ENCODE measurements at places on chromosomes 3 and 15.

GRCh38 chr15:86328658-86329057, 249.0 kb downstream of the AGBL1 start:
- no peaks in the 10 kb centered on the region for H3K27me3 ChIP-seq
- H3K4me3 ChIP-seq: no peak overlapping the region
- DNase-seq: no peak

DNA sequence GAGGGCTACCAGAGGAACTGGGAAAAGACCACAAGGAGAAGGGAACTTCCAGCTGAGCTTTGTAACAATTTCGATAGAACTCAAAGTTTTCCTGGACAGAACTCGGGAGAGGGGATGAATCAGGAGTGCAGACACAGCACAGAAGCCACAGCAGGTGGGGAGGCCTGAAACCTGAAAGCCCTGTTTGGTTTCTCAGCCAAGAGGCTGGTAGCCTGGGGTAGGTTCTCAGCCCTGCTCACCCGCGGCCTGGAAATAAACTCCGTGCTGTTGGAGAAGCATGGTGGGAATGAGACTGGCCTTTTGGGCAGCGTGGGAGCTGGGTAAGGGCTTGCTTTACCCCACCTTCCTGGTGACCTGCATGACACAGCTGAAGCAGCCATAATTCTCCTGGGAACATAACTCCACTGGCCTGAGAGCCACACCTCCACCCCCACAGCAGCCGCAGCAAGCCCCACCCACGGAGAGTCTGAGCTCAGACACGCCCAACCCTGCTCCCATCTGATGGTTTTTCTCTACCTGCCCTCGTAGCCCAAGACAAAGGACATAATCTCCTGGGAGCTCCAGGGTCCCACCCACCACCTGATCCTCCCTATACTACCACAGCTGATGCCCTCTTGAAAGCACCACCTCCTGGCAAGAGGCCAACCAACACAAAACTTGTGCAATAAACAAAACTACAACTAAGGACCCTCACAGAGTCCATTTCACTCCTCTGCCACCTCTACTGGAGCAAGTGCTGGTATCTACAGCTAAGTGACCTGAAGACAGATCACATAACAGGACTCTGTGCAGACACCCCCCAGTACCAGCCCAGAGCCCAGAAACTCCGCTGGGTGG, 52.5 kb upstream of the CHRM5 start:
- no peaks in the 10 kb centered on the region for H3K4me1 ChIP-seq
- no peak overlapping the region for H3K4me3 ChIP-seq
- H3K27ac ChIP-seq: no peak overlapping the region
- no peak for DNase-seq
- H3K36me3 ChIP-seq: no peaks in the 10 kb centered on the region

- no peaks in the 10 kb centered on the region for H3K4me1 ChIP-seq
- H3K36me3 ChIP-seq: no peaks in the 10 kb centered on the region
- no peak for DNase-seq
- H3K4me3 ChIP-seq: no peak overlapping the region
Observed at GRCh38 chr15:77915261-77915960, 162.1 kb downstream of the TBC1D2B start.

DNA sequence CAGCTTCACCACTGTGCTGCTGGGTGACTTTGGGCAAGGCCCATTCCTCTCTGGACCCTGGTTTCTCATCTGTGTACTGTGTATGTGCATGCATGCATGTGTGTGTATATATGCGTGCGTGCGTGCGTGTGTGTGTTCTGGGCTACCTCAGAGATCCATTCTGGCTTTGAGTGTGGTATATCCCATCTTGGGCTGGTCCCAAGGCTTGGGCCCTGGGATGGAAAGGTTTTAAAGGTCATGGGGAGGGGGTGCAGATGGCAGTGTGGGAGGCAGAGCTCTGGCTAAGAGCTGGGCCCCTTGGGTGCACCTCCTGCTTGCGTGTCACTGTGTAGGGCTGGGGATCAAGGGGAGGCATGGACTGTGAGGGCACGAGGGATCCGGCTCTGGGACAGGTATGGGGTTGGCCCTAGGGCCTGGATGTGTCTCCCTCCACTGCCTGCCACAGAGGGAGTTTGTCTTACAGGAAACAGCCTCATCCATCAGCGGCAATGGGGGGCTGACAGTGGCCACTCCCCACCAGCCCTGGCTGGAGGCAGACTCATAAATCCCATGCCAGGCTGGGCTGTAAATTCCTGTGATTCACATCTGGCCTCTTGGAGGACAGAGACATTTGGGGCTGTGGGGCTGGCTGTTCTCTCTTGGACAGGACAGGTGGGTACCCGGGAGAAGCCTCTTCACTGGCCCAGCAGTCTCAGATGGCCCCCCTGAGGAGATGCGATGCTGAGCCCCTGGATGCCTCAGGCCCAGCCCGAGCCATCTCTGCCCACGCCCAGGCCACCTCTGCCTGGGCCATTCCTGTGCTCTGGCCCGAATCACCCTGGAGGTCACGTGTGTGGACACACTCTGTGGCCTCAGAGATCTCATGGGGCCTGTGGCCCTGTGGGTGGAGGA, 21.4 kb upstream of the CSPG4 start:
- no peak overlapping the region for H3K4me3 ChIP-seq
- H3K4me1 ChIP-seq: peaks cover 19% of the 10 kb centered on the region
- H3K27ac ChIP-seq: no peak overlapping the region
- H3K27me3 ChIP-seq: no peaks in the 10 kb centered on the region
- DNase-seq: no peak

- H3K27ac ChIP-seq: no peak overlapping the region
- no peaks in the 10 kb centered on the region for H3K27me3 ChIP-seq
- H3K4me1 ChIP-seq: no peaks in the 10 kb centered on the region
- H3K36me3 ChIP-seq: no peaks in the 10 kb centered on the region
- no peak for DNase-seq
- H3K4me3 ChIP-seq: no peak overlapping the region
Observed at GRCh38 chr3:178631950-178632349, 95.7 kb downstream of the KCNMB2 start.

- H3K27ac ChIP-seq: no peak overlapping the region
- DNase-seq: no peak
- no peaks in the 10 kb centered on the region for H3K27me3 ChIP-seq
- H3K36me3 ChIP-seq: no peaks in the 10 kb centered on the region
Observed at GRCh38 chr3:31813197-31813596, 167.9 kb downstream of the OSBPL10 start.

- H3K27ac ChIP-seq: no peak overlapping the region
- no peaks in the 10 kb centered on the region for H3K4me1 ChIP-seq
- H3K27me3 ChIP-seq: no peaks in the 10 kb centered on the region
- H3K36me3 ChIP-seq: no peaks in the 10 kb centered on the region
- no peak overlapping the region for H3K4me3 ChIP-seq
Observed at GRCh38 chr15:88403351-88403791, 63.8 kb downstream of the MRPL46 start.

DNA sequence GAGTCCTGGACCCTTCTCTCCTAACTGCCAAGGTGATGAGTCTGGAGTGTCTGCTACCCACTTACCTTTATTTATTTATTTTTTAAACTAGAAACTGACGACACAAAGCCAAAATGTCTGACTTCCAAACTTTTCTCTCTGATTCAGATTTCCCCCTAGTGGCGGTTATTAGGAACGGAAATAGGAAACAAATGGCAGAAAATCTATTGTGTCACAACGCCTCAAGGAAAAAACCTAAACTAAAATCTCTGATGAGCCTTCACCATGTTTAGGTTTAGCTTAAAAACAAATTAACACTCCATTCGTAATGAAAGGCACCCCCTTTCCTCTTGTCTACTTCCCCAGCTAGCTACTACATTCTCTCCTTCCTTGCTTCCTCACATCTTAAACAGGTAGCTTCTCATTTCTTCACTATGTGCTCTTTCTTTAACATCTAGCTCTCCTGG, 94.0 kb upstream of the MEX3B start:
- H3K4me1 ChIP-seq: no peaks in the 10 kb centered on the region
- no peaks in the 10 kb centered on the region for H3K27me3 ChIP-seq
- peaks cover 7% of the 10 kb centered on the region for H3K36me3 ChIP-seq
- DNase-seq: no peak

GRCh38 chr15:48572823-48573222, 72.7 kb downstream of the FBN1 start:
- no peaks in the 10 kb centered on the region for H3K27me3 ChIP-seq
- peaks cover 7% of the 10 kb centered on the region for H3K4me1 ChIP-seq
- no peak for DNase-seq
- H3K36me3 ChIP-seq: peaks cover 3% of the 10 kb centered on the region
- no peak overlapping the region for H3K4me3 ChIP-seq

- H3K27me3 ChIP-seq: no peaks in the 10 kb centered on the region
- no peak overlapping the region for H3K4me3 ChIP-seq
- H3K36me3 ChIP-seq: no peaks in the 10 kb centered on the region
- H3K4me1 ChIP-seq: peaks cover 8% of the 10 kb centered on the region
- no peak for DNase-seq
Observed at GRCh38 chr3:26625187-26625586, 2.6 kb downstream of the LRRC3B start.

- no peak for DNase-seq
- no peaks in the 10 kb centered on the region for H3K27me3 ChIP-seq
- H3K36me3 ChIP-seq: peaks cover 6% of the 10 kb centered on the region
- no peak overlapping the region for H3K4me3 ChIP-seq
Observed at GRCh38 chr15:68411343-68411675, 20.7 kb downstream of the ITGA11 start.

GRCh38 chr15:75887178-75887577, 16.5 kb upstream of the FBXO22 start:
- no peaks in the 10 kb centered on the region for H3K27me3 ChIP-seq
- DNase-seq: no peak
- H3K4me1 ChIP-seq: peaks cover 4% of the 10 kb centered on the region
- H3K4me3 ChIP-seq: no peak overlapping the region
- peaks cover 4% of the 10 kb centered on the region for H3K36me3 ChIP-seq

- no peaks in the 10 kb centered on the region for H3K27me3 ChIP-seq
- no peak overlapping the region for H3K4me3 ChIP-seq
- no peak overlapping the region for H3K27ac ChIP-seq
- H3K36me3 ChIP-seq: no peaks in the 10 kb centered on the region
- peaks cover 12% of the 10 kb centered on the region for H3K4me1 ChIP-seq
Observed at GRCh38 chr15:63895194-63895593, 61.4 kb upstream of the HERC1 start.

DNA sequence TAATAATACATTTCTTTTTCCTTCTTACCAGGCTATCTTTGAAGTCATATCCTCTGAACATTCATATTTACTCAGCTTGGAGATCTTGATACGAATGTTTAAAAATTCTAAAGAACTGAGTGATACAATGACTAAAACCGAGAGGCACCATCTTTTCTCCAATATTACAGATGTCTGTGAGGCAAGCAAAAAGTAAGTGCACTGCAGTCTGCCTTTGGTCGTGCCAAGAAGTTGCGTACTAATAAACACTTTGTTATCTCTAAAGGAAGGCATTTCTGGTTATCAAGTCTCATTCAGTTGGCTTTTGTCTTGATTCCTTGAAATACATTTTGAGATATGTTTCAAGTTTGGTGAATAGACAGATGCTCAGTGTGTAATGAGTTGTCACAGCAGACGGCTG, 31.6 kb downstream of the ARHGEF26 start:
- H3K27ac ChIP-seq: no peak overlapping the region
- DNase-seq: no peak
- no peaks in the 10 kb centered on the region for H3K27me3 ChIP-seq
- no peaks in the 10 kb centered on the region for H3K4me1 ChIP-seq

GRCh38 chr3:87121856-87122255, 105.3 kb upstream of the CHMP2B start:
- no peaks in the 10 kb centered on the region for H3K27me3 ChIP-seq
- H3K4me3 ChIP-seq: no peak overlapping the region
- no peaks in the 10 kb centered on the region for H3K36me3 ChIP-seq
- no peak overlapping the region for H3K27ac ChIP-seq
- DNase-seq: no peak
- peaks cover 8% of the 10 kb centered on the region for H3K4me1 ChIP-seq

GRCh38 chr3:52038227-52038626, 18.1 kb downstream of the DUSP7 start:
- H3K4me1 ChIP-seq: peaks cover 7% of the 10 kb centered on the region
- no peaks in the 10 kb centered on the region for H3K27me3 ChIP-seq
- no peak for DNase-seq
- H3K4me3 ChIP-seq: no peak overlapping the region
- H3K27ac ChIP-seq: no peak overlapping the region

DNA sequence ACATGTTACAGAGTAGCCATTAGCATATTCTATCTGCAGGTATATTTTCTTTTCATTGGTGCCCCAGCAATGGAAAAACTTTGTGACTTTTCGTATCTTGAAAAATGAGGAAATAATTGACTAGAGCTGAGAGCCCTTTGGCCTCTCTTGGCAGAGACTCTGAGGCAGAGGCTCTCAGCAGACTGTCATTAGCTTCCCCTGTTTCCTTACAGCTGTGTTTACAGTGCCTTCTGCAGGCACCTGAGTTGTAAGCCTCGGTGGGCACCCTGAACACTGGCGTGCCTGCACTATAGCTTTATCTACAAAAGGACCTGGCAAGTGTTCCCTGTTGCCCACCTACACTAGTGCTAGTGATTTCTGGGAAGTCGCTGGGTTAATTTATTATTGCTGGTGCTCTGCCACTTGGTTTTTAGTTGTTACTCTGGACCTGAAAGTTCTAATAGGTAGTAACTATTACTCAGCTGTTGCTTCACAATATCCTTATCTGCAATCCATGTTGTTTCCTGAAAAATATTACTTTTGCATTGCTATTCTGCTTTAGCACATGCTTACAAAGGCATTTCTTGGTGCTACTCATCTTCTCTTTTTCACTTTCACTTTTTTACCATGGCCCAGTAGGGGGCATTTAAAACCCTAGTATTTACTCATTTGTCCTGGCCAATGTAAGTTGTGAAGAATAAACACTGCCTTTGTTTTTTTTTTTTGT, 7.8 kb upstream of the GPR171 start:
- no peak overlapping the region for H3K27ac ChIP-seq
- no peaks in the 10 kb centered on the region for H3K4me1 ChIP-seq
- H3K27me3 ChIP-seq: no peaks in the 10 kb centered on the region
- H3K36me3 ChIP-seq: no peaks in the 10 kb centered on the region

- peaks cover 3% of the 10 kb centered on the region for H3K4me1 ChIP-seq
- DNase-seq: no peak
- no peak overlapping the region for H3K4me3 ChIP-seq
- H3K27ac ChIP-seq: no peak overlapping the region
- no peaks in the 10 kb centered on the region for H3K36me3 ChIP-seq
Observed at GRCh38 chr3:152056987-152057386, 183.5 kb downstream of the SUCNR1 start.

- DNase-seq: no peak
- no peaks in the 10 kb centered on the region for H3K27me3 ChIP-seq
- H3K27ac ChIP-seq: no peak overlapping the region
- no peak overlapping the region for H3K4me3 ChIP-seq
- no peaks in the 10 kb centered on the region for H3K36me3 ChIP-seq
Observed at GRCh38 chr3:101102678-101103296, 109.6 kb upstream of the ABI3BP start.

GRCh38 chr3:176302271-176302670, 895.0 kb downstream of the TBL1XR1 start:
- H3K27me3 ChIP-seq: no peaks in the 10 kb centered on the region
- no peak for DNase-seq
- no peaks in the 10 kb centered on the region for H3K36me3 ChIP-seq
- H3K4me1 ChIP-seq: no peaks in the 10 kb centered on the region
- H3K27ac ChIP-seq: no peak overlapping the region
- H3K4me3 ChIP-seq: no peak overlapping the region

- no peak overlapping the region for H3K27ac ChIP-seq
- H3K4me3 ChIP-seq: no peak overlapping the region
- H3K36me3 ChIP-seq: no peaks in the 10 kb centered on the region
- no peaks in the 10 kb centered on the region for H3K27me3 ChIP-seq
- no peaks in the 10 kb centered on the region for H3K4me1 ChIP-seq
Observed at GRCh38 chr3:160921020-160921635, 165.1 kb downstream of the PPM1L start.

Measured in thoracic aorta (tissue), 2 donors.